ENCODE measurements at places on chromosomes 13 and 19. TPM values are rescaled to one million over a fixed set of nuclear protein-coding genes. Genes with fewer than 3 reads are reported as not detected.

GRCh38 chr13:105990256-105990958 lies 545.1 kb downstream of the EFNB2 start:
- H3K4me3 ChIP-seq: no peak overlapping the region
- H3K27ac ChIP-seq: no peak overlapping the region
- H3K36me3 ChIP-seq: no peaks in the 10 kb centered on the region

SIGLEC14 gene
- polyA plus RNA-seq: 1.2 TPM

GRCh38 chr19:33397536-33398360 lies 24.2 kb downstream of the CEBPG start:
- DNase-seq: peak; percentile 60
- H3K36me3 ChIP-seq: no peaks in the 10 kb centered on the region
- H3K27ac ChIP-seq: no peak overlapping the region
- no peak overlapping the region for H3K4me3 ChIP-seq

KCNN1 gene
- polyA plus RNA-seq: 0.17 TPM

DNA sequence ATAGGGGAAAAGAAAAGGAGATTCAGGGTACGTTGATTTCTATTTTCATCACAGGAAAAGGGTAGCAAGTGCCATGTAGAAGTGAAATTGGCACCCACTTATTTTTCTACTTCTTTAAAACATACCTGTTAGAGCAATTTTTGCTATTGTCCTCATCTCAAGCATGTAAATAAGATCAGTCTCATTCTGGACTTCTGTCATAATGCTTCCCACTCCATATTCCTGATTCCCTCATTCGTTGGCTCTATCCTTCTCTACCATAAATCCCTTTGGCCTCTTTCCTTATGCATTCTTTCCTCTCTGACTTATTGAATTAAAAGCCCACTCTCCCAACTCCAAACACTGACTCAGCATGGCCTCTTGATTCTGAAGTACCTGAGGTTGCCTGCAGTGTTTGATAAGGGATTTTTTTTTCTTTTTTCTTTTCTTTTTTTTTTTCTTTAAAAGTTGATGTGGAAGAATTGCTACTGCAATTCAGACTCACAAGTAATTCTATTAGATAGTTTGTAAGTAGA lies 465.7 kb downstream of the SLITRK6 start:
- DNase-seq: no peak
- H3K4me3 ChIP-seq: no peak overlapping the region
- no peak overlapping the region for H3K27ac ChIP-seq
- no peaks in the 10 kb centered on the region for H3K27me3 ChIP-seq

All from sigmoid colon (tissue), 7 donors.